Brain pericyte (primary cell): ENCODE measurements at places on chromosomes 3 and 15.

- DNase-seq: no peak
These were observed 236.6 kb downstream of the SATB1 start for GRCh38 chr3:18188491-18188890.

GRCh38 chr15:51307811-51308210 is 30.6 kb downstream of the CYP19A1 start:
- no peak for DNase-seq

DNA sequence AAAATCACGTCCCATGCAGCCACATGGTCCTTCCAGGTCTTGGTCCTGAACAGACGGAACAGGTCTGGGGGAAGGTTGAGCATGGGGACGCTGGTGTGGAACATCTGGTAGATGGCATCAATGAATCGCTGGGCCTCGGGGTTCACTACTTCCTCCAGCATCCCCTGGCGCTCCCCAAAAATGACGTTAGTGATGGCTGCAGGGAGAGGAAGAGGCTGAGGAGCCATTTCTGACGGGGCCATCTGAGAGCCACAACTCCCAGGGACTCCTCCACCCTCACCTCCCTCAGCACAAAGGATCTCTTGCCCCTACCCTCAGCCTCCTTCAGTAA is 23.7 kb downstream of the CYP11A1 start:
- no peak for DNase-seq

GRCh38 chr3:157058392-157059071 is 101.4 kb downstream of the CCNL1 start:
- no peak for DNase-seq

DNA sequence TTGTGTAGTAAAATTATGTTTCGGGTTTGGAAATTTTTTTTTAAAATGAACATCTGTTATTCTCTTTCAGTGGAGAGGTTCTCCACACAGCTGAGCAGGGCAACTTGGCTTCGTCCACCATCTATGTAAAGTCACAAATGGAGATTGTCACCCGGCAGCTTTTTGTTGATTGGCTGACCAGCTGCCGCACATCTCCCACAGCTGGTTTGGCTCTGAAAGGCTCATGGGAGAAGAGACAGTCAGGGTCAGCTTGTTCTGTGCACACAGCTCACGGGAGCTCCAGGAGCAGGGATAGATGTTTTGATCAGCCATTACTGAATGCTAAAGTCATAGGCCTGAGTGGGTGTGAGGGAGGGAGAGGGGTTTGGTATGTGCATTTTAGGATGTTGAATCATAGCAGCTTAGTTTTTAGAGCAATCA is 12.9 kb upstream of the CCDC80 start:
- DNase-seq: no peak

DNA sequence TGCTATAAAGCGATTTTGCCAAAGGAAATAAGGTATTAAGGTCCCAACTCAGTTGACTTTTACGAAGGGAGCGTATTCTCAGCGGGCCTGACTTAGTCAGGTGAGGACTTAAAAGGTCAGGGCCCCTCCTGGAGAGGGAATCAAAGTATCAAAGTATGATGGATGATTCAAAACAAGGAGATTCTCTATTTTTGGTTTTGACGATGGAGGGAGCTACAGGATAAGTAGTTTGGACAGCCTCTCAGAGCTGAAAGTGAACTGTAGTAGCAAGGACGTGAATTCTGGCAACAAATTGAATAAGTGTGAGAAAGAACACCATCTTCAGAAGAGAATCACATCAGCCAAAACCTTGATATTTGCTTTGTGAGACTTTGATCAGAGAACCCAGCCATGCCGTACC is 1186.5 kb downstream of the SI start:
- DNase-seq: no peak

GRCh38 chr15:61828860-61829513 is 231.3 kb downstream of the VPS13C start:
- no peak for DNase-seq

- no peak for DNase-seq
These were observed 33.0 kb downstream of the CCDC39 start for GRCh38 chr3:180646187-180646790.

DNA sequence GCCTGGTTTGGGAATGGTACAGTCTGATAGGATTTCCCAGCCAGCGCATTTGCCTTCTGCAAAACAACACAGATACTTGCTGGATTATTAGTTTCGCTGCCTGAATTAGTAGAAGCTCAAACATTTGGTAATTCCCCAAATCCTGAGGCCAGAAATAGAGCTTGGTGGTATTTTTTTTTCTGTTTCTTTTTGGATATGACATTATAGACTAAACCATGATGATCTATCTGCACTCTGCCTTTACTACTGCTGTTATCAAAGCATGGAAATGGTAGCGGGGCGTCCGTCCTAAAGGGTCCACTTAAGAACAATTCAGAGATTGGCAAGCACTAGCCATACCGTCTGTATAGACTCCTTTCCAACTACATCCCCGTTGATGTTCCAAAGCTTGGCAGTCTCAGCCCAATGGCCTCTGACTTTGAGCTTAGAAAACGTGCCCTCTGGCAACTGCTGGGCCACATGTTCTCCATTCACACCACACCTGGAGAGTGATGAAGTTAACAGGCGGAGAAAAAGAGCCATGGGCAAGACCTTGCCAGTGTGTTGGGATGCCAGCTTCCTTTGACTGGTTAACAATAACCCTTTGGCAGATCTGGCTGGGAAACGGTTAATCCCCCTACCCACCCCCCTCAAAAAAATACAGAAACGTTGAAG is 241.0 kb upstream of the NR2F2 start:
- no peak for DNase-seq

DNA sequence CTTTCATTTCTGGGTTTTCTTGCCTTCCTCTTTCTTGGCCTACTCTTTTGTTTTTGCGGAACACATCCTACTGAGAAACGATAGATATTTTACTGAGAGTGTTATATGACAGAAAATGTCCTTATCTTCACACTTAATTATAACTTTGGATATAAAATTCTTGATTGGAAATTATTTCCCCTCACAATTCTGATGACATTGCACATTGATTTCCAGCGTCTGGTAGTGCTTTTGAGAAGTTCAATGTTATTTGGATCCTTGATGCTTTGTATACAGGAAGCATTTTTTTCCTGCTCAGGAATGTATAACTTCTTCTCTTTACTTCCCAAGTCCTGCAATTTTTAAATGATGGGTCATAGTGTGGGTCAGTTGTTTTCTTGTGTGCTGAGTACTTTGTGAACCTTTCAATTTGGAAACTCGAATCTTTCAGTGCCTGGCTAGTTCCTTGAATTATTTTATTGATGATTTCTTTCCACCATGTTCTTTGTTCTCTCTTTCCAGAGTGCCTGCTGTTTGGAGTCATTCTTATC is 183.9 kb downstream of the PDCD6IP start:
- no peak for DNase-seq

- no peak for DNase-seq
These were observed 26.5 kb downstream of the MTMR14 start for GRCh38 chr3:9675736-9676290.

DNA sequence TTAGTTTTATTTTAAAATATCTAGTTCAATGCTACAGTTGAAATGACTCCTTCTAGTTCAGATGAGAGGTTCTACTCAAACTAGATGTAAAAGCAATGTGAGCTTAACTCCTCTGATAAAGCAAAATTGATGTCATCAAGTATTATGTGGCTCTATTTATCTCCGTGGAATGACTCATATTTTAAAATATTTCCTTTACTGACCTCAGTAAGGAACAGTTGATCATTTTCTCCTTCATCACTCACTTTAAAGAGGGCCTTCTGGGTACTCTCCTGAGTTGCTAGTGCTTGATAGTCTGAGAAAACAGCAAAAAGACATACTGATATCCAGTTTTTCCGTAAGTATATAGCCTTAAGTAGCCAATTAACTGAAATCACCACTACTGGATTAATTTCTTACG is 1099.3 kb downstream of the ROBO2 start:
- no peak for DNase-seq

- DNase-seq: no peak
These were observed 20.1 kb downstream of the DMXL2 start for GRCh38 chr15:51602484-51602883.

DNA sequence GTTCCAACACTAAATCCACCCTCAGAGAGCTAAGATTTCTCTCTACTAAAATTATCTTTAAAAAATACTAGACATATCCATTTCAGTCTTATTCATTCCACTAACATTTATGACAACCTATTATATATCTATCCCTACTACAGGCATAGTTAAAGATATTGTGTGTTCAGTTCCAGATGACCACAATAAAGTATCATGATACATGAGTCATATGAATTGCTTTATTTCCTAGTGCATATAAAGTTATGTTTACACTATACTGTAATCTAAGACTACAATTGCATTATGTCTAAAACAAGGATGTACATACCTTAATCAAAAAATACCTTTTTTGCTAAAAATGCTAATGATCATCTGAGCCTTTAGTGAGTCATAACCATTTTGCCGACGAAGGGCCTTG is 19.4 kb downstream of the SHOX2 start:
- DNase-seq: no peak

DNA sequence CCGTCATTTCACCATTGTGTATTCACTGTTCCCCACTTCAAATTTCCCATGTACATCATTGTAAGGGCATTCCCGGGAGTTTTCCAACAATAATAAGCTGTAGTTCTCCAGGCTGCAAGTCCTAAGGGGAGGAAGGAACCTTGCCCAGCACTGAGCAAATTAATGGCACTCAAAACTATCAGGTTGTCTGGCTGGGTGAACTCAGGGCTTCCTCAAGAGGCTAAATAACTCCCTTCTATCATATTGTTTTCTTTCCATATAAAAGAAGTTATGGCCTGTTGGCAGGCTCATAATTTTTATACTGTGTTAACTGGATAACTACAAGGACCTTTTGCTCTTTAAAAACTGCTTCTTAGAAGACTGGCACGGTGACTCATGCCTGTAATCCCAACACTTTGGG is 71.4 kb downstream of the SEMA6D start:
- DNase-seq: no peak

DNA sequence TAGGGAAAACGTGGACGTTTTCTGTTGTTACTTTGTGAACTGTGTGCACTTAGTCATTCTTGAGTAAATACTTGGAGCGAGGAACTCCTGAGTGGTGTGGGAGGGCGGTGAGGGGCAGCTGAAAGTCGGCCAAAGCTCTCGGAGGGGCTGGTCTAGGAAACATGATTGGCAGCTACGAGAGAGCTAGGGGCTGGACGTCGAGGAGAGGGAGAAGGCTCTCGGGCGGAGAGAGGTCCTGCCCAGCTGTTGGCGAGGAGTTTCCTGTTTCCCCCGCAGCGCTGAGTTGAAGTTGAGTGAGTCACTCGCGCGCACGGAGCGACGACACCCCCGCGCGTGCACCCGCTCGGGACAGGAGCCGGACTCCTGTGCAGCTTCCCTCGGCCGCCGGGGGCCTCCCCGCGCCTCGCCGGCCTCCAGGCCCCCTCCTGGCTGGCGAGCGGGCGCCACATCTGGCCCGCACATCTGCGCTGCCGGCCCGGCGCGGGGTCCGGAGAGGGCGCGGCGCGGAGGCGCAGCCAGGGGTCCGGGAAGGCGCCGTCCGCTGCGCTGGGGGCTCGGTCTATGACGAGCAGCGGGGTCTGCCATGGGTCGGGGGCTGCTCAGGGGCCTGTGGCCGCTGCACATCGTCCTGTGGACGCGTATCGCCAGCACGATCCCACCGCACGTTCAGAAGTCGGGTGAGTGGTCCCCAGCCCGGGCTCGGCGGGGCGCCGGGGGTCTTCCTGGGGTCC is at the start of gene TGFBR2:
TSS of gene TGFBR2 (plus strand) at position 301 of the 731 bp plus-strand sequence. CDS start at position 584, 283 bp downstream.
- DNase-seq: peak; percentile 97

DNA sequence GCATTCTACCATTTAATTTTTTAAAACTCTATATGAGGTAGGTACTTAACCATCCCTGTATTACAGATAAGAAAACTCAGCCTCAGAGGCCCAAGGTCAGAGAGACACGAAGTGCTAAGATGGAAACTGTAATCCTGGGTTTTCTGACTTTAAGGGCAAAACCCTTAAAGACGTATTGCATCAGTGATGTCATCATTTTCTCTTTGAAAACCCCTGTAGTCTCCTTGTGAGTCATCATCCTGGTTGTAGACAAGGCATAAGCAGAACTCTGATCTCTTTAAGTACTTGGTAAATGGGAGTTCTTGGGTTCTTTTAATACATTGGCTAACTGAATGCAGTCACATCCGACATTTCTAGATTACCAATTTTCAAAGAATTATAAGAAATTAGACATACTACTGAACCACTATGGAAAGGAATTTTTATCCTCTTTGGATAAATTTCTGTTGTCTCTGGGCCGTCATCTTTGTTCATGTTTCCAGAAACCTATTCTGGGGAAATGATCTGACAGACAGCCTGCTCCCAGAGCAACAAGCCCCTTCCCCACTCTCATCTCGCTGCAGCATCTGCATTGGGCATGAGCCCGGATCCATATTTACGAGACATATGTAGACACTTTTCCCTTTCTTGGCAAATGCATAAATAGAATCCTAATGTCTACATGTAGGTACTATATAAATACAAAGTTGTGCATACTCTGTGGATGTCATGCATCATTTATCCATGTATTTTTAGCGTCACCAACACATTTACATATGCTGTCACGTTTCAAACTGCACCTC is 48.7 kb upstream of the MDFIC2 start:
- peak; percentile 2 for DNase-seq

DNA sequence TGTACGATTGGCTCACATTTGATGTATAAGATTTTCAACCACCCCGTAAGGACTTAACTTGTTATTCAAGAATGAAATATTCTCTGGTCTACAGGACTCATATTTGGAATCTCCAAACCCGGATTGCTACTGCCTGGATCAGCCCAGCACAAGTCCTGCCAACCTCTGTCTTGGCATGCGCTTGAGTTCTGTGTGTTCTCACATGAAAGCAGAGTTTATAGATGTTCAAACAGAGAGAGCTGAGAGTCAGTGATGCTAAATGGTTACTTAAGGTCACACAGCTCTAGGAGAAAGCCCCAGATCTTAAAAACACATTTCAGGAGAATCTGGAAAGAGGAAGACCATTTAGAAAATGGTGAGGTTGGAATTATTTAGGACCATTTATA is 268.0 kb upstream of the TBL1XR1 start:
- no peak for DNase-seq

DNA sequence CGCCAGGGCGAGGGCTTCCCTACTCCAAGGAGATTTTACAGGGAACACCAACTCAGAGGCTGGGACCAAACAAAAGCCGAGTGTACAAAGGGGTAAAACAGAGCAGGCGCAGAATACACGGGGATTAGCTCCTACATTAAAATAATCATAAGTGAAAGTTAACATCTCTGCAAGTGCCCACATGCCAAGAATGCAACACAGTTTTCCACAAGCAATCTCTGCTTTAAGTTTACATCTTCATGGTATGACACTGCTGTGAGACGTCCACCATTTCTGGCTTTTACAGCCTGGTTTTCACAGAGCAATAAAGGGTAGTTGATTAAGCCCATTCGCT is 500 bp upstream of the VGLL3 start:
- no peak for DNase-seq

DNA sequence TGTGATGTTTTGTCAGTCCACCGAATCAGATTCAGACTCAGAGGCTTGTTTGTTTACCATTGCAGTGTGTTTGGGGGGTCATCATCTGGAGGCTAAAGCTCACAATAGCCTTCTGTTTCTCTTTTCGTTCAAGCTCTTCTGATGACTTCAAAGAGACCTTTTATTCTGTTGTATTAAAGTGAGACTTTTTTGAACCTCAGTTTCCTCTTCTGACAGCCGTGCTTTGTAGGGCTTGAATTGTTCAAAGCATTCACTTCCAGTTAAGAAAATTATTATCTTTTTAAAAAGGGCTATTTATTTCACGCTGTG is 1.3 kb downstream of the PXK start:
- no peak for DNase-seq
